ENCODE measurements at places on chromosomes 13 and 19. TPM values are rescaled to one million over a fixed set of nuclear protein-coding genes. Genes with fewer than 3 reads are reported as not detected.

DNA sequence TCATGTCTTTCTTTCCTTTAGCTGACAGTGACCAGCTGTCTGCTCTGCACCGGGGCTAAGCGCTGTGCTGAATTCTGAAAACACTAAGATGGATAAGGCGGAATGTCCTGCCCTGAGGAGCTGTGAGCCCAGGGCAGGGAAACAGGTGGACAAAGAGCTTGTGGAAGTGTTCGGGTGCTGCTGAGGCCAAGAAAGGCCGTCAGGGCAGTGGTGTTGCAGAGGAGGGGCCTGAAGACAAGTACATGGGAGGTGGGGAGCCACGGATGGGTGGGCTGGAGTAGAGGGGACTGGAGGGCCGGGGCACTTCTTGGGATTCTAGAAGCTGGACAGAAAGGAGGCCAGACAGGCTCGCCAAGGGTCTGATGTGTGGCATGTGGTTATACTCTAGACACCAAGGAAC is 66.2 kb upstream of the GPR183 start:
- DNase-seq: no peak

Gene ZNF614
- 9.5 TPM for total RNA-seq

- no peak for DNase-seq
Observed at GRCh38 chr13:21948769-21949474, 278.0 kb downstream of the FGF9 start.

DNA sequence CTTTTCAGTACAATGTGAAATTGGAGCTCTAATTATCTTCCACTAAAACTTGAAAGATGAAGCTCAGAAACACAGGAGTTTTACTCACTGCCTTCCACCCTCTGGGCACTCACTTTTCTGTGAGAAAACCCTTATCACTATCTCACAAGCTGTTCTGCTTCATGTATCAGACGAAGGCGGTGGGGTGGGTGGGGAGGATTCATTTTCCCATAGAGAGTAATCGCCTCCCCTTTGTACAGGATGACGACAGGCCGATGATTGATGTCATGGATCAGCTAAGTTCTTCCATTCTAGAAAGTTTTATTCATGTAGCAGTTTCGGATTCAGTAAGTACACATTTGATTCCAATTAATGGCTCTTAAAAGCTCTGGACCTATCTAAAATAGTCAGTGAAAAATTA is 139.9 kb downstream of the ZAR1L start:
- DNase-seq: no peak

Gene ONECUT3
- not detected for total RNA-seq

GRCh38 chr13:41891119-41891518 is 69.8 kb downstream of the VWA8 start:
- DNase-seq: no peak

- DNase-seq: no peak
Observed at GRCh38 chr13:102763741-102764140, 9.8 kb downstream of the TEX30 start.

DNA sequence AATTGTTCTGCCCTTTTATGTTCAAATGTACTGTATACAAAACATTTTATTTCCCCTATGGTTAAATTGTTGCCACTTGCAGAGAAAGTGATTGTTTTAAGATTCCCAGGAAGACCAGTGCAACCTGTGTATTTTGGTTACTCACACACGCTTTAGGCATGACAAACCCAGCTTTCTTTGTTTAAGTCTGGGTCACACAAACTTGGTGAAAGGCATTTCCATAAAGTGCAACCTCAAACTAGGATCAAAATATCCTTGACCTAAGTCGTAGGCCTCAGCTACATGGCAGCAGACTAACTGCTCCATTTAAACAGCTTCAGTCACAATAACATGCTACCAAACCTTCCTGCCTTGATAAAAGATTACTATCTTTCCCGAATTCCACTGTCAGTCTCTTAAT is 639.0 kb upstream of the PRR20A start:
- DNase-seq: no peak

DNA sequence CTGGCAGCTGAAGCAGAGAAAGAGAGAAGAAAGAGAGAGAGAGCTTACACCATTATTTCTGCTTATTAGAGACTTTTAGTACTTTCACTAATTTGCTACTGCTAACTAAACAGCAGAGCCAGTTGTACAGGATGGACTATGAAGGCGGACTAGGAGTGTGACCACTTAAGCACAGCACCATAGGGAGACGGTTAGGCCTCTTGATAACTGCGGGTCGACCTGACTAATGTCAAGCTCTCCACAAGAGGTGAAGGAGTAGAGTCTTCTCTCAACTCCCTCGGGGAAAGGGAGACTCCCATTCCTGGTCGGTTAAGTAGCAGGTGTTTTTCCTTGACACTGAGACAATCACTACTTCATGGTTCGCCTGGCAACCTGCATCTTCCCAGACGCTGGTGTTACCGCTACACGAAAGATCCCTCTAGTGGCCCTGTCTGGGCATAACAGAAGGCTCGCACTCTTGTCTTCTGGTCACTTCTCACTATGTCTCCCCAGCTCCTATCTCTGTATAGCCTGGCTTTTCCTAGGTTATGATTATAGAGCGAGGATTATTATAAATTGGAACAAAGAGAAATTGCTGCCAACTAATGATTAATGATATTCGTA is 5.3 kb upstream of the PSG7 start:
- DNase-seq: no peak

DNA sequence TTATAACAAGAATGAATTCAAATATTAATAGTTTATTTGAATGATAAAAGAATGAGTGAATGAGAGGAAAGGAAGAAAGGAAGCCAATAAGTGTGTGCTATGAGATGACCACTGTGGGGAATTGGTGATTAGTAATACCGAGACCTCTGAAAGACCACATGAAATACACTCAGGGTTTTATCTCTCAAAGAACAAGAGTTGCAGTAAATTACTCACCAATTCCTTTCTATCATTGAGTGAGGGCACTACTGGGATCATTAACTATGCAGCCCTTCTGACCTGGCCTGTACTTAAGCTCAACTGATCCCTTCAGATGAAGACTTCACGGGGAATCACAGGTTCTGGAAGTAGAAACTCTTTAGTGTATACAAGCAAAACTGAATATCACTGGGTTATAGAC is 1636.1 kb downstream of the SLITRK5 start:
- DNase-seq: no peak

DNA sequence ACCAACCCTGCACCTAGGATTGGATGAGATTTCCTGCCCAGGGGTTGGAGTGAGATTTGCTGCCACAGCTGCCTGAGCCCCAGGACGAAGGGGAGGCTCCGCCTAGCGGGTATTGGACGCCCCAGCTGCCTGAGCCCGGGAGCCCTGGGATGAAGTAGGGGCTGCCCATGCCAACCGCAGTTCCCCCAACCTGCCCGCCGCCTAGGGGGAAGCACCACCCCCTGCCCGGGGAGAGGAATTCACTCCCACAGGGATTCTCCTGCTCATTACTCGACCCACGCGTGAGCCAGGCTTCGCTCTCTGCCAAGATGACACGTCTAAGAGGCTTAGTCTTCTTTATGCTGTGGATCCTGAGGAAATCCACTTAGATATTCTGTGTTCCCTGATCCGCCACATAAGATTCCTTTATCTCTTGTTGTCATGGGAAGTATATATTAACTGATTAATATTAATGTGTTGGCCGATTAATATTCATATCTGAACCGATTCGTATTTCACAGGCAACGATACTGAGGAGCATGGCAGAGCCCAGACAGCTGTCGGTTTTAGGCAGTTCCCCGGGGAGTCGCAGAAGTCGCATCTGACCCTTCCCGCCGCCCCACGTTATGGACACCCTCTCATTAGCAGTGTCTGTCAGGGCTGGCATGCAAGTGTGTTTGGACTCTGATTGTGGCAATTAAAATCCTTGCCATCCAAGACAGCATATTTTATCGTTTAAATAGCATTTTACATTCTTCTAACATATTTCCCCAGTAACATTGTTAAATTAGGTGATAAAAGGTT is 44.5 kb upstream of the KCTD15 start:
- no peak for DNase-seq

Gene ZNF845
- 7.9 TPM for total RNA-seq

DNA sequence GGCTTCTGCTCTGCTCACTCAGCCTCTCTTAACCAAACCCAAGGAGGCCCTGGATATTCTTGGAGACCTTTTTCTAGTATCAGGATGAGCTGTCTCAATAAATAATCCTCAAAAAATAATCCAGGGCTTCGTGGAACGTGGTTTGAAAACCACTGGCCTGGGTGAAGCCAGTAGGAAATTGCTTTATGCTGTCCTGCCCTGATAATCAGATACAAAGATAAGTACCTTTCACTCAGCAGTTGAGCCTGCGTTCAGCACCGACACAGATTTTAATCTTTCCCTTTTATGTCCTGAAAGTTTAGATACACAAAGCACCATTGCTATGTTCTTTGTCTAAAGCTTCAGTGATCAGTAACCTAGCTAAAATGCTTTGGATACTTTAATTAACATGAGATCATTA is 460.0 kb downstream of the RFC3 start:
- DNase-seq: no peak

Gene TLE2
- 35.1 TPM for total RNA-seq

DNA sequence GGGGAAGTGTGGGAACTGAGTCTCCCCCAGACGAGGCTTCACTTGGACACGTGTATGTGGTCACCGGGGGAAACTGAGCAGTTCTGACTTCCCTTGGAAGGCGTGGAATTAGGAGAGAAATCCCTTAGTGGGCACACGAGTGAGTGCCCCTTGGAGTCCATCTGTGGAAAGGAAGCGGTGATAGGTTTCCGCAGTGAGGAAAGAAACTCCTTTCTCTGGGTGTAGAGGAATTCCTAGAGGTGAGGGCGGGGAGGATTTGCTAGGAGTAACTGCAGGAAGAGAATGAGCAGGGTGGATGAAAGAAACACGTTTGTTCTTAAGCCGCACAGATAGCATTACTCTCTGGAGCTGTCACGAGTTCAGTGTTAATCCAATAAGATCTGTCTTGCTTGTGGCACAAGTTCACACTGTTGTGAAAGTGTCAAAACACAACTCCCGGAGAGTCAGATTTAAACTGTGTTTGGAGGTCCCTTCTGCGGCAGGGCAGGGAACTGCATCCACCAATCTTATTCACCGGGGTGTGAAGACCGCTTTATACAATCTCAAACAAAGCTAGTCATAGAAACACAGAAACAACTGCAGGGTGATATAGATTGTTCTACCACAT is 1.2 kb downstream of the KL start:
- no peak for DNase-seq

Measured in breast epithelium (tissue), 4 donors.